ENCODE measurements at places on chromosomes 7 and 10.

GRCh38 chr7:150943453-150943814, 34.7 kb downstream of the KCNH2 start:
- DNase-seq, result no peak

- no peak for DNase-seq
These were observed 11.5 kb downstream of the DIP2C start for GRCh38 chr10:677750-678661.

DNA sequence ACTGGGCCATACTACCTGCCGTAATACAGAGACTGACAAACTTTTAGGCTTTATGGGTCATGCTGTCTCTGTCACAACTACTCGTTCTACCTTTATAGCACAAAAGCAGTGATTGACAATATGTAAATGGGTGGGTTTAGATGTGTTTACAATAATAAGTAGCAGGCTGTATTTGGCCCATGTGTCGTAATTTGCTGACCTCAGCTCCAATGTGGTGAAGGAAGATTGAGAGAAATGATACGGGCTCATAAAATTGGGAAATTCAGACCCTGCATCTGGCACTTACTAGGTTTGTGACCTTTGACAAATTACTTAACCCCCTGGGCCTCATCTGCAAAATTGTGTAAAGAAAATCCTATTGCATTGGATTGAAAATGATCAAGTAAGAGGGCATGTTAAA, 150.8 kb upstream of the NPSR1 start:
- DNase-seq, result no peak

DNA sequence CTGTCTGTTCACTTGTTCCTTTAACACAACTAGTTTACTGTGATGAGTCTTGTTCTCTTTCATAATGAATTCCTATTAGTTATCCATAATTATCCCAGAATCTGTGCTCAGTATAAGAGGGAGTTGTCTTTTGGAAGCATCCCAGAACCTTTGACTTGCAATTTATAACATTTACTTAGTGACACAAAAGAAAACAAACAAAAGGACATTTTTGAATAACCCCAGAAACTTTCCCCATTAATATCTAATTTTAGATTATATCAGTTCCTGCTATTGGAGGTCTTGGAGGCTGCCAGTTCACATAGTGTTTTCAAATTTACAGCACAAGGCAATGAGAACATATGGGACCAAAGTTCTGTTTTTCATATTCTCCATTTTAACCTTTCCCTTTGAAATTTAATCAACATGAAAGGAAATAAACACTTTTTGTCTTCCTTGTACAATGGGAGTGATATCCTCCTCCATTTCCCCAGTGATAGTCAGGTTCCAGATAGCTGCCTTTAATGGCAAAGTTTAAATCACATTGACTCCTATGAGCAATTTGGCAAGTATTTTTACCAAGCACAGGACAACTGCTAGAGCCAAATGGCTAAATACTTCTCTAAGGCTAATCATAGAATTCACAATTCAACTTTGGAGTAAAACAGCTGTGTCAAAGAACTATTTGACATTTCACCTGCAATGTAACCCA, 37.1 kb upstream of the GNAT3 start:
- DNase-seq, result no peak

DNA sequence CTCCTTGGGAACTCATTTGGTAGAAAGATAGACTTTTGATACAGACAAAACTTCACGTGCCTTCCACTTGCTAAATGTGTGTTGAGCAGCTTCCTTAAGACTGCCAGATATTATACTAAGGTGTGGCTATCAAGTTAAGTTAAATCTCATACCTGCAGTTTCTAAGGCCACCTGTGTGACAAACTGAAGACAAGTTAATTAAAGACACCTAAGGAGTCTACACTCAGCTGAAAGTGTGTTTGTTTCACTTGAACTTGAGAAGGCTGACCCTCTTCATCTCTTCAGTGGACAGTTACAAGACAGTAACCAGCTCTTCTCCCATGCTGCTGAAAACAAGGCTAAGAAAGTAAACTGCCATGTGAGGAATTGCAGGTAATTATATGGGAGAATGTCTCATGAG, 124.0 kb downstream of the NPY start:
- DNase-seq, result no peak

DNA sequence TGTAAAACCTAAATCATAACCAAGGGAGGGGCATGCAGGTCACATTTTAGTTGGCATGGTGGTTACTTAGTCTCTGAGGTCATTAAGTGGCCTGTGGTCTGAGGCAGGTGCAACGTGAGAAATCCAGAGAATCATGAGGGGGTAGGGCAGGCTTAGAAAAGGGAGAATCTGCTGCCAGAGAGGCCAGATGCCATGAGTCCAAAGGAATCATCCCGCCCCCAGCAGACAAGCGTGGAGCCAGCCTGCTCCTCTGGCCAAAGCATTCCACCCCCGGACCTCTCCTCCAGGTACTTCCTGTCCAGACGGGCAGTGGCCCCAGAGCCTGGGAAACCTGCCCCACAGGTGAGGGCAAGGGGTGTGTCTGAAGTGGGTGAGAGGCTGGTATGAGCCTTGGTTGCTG, 196.4 kb upstream of the ZNF32 start:
- DNase-seq, result no peak

DNA sequence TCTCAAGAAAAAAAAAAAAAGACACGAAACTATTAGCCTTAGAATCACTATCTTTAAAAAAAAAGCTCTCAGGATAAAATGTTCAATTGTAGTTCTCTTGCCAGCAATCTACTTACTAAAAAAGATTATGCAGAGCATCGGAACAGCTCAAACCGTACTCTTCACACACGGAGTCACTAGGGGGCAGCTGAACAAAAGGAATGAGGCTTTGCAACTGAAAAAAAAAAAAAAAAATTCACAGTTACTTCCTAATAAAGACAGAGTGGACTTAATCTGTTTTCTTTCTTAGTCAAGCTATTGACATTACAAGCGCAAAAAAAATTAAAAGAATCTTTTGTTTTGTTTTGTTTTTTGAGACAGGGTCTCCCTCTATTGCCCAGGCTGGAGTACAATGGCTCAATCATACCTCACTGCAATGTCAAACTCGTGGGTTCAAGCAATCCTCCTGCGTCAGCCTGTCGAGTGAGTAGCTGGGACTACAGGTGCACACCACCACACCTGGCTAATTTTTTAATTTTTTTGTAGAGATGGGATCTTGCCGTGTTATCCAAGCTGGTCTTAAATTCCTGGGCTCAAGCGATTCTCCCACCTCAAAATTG, 11.5 kb downstream of the PMS2 start:
- DNase-seq, result peak; percentile 62

DNA sequence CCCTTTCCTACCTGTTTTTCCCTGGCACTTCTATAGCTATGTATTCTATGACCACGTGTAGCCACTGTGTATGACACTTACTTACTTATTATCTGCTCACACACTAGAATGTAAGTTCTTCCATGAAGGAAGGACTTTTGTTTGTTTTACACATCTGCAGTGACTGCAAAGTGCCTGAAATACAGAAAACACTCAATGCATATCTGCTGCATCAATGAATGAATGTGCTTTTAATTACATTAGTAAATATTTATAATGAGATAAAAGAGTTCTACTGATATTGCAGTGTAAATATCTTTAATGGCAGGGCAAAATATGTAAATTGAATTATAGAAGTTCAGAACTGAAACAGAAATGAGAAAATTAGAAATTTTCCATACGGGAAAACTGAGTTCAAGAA, 43.5 kb upstream of the CDC14C start:
- DNase-seq, result no peak

DNA sequence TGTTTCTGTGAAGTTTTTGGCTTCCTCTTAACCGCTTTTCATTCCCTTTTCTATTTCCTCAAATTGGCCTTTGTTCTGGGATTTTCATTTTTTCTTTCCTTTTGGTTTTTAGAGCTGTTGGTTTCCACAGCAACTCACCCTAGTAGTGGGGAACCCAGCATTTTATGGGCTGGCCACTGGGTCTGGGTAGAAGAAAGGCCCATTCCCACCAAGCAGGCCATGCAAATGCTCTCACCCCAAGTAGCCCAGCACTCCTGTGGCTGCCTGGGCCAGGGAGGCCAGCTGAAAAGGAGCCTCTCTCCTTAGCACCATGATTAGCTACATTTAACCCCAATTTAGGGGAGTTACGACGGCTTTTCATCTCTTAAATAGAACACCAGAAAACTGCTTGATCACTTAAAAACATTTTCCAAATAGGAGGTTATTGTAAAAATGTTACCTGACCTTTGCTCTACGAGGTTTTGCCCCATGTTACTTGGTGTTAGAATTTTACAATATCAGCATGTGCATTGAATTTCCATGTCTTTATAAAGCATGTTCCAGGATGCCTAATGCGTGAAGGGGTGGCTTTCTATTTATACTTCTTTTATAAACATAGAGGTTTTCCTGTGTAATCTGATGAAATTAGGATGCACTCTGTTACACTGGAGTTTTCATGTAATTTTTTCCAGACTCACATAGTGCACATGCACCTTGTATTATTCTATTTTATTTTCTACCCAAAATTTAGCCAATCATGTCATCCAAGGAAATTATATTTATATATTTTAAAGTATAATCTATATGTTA, 75.4 kb downstream of the FAM171A1 start:
- no peak for DNase-seq

DNA sequence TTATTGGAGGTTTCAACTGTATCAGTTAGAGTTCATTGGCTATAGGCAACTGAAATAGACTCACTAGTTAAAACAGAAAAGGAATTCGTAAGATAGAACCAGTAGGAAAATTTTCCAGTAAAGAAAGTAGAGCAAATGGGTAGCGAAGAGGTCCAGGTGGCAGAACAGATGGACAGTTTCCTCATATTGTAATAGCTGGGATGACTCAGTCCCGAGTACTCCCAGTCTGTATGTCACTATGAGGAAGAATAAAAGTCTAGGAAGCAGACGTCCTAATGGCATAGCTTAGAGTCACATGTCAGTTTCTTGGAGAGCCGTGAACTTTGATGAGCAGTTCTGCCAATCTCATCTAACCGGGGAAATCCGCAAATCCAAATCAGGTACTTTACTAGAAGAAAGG, 95.3 kb downstream of the RNF32 start:
- no peak for DNase-seq

- DNase-seq, result no peak
These were observed 505.3 kb downstream of the SORCS3 start for GRCh38 chr10:105146436-105146835.

DNA sequence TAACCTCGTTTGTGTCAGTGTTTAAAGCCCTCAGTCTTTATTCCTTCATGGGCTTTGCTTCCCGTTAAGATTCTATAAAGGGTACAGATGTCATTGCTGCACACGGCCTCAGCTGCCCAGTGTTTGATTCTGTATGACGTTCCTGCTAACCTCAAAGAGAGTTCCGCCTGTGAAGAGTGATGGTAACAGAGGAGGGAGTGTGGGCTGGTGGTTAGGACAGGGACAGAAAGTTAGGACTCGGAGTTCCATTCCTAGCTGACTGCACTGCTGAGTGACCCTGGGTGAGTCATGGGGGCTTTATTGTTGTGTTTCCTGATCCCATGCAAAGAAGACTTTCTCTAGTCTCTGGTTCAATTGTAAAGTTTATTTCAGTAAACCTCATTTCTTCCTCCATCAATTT, 227.1 kb downstream of the DYNC1I1 start:
- no peak for DNase-seq

- no peak for DNase-seq
These were observed 308.9 kb upstream of the POM121L12 start for GRCh38 chr7:52726493-52726892.

DNA sequence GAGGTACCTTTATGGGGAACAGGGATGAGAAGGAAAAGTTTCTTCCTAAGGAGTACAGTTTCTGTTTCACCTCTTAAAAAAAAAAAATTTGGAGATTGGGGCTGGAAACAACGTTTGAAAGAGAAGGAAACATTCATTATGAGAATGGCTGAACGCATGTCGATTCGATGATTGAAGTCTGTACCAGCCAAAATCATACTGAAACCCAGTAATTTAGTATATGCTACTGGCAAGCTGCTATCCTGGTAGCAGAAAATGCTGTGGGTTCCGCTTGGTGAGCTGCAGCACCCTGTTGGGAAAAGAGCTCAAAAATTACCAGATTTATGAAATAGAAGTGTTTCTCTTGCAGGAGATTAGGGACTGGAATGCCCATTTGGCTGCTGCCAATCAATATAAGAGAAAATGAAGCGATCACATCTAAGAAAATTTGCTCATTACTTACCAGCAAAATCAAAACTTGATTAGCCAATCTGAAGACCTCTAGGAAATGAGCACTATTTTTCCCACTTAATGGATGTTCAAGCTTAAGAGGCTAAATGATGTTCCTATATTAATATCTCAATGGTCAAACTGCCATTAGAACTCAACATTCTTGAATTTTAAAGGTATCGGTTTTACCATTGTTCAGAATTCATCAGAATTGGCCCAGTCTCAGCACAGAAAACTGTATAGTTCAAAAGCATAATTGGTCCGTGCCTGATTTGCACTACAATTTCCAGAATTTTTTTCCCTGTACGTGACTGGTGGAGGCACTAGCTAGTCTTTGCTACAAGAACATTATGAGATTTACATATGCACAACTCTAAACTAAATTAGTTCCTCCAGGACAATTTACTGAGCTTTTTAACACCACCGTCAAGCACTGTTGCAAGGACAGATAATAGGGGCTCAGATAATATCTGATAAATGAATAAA, 1.2 kb upstream of the ITGB1 start:
- DNase-seq, result peak; percentile 22

GRCh38 chr10:101485681-101486554, 102.1 kb downstream of the POLL start:
- peak; percentile 61 for DNase-seq

GRCh38 chr10:99433378-99434020, 3.1 kb upstream of the GOT1 start:
- DNase-seq, result no peak

DNA sequence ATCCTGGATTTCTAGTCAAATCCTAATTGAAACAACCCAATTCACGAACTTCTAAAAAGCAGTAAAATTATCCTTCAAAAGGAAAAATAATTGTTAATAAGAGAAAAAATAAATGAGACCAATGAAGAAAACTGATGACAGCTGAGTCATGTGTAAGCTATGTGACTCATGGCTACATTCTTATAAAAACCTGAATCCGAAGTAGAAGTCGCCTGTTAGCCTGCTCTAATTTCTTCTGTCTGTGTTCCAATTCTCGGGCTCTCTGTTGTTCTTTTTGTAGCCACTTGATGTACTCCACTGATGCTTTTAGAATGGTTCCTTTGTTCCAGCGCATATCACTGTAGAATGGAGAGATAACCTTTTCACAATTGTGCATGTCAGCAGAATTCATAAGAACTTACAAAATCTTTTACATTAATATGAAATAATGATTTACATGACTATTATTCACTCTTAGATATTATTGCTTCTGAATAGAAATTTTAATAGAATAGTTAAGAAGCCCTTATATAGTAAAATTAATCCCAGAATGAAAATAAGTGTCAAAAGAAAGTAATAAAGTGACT, 88.8 kb downstream of the TFEC start:
- no peak for DNase-seq

DNA sequence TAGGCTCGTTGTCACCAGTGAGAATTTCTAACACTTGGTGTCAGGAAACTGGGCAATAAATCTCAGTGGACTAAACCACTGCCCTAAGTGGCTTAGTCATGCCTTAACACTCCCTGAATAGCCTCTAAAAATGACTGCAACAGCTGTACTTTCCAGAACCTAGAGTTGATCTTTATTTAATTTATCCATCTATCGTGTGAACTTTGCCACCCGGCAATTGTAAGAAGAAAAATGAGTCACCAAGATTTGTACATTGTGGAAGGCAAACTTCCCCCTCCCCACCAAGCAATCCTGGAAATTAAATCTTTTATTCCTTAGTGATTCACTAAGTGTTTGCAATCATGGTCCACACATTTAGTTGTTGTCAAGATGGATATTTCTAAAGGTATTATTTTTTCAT, 47.1 kb downstream of the NXPH1 start:
- no peak for DNase-seq

- no peak for DNase-seq
These were observed 410.0 kb upstream of the MGMT start for GRCh38 chr10:129056734-129057689.

- DNase-seq, result no peak
These were observed 177.9 kb upstream of the PLXDC2 start for GRCh38 chr10:19638182-19638895.
